ENCODE measurements at places on chromosomes 7 and 10.

DNA sequence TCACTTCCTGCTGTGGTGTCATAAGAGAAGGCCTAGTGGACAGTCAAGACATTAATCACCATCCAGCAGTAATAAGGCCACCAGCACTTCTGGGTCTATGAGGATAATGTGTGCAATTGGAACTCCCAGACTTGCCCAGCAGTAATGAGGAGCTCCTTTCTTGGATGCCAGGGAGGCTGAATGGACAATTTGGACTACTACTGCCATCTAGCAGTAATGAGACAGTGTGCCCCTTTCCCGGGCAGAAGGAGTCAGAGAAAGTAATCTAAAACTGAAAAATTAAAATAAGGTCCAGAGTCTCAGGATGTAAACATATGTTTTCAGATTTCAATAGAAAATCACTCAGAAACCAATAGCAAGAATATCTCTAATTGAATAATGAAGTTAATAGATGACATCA, 400.4 kb downstream of the CDC14C start:
- DNase-seq = no peak

GRCh38 chr7:54485044-54485443, 57.1 kb upstream of the VSTM2A start:
- no peak for DNase-seq

DNA sequence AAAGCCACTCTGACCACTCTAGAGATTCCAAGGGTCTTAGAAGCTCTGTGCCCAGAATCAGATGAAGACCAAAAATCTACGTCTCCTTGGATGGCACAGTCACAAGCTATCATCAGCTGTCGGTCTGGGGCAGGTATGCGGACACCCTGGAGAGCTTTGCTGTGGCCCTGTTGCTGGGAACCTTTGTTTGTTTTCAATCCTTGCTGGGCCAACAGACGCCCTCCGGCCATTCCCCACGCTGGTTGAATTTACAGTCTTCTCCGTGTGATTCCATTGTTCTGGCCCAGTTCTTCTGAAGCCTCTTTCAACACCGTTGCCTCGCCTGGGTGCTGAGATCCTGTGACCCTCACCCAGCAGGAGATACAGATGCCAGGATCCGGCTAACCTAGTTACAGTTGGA, 149.4 kb upstream of the PFKP start:
- no peak for DNase-seq

DNA sequence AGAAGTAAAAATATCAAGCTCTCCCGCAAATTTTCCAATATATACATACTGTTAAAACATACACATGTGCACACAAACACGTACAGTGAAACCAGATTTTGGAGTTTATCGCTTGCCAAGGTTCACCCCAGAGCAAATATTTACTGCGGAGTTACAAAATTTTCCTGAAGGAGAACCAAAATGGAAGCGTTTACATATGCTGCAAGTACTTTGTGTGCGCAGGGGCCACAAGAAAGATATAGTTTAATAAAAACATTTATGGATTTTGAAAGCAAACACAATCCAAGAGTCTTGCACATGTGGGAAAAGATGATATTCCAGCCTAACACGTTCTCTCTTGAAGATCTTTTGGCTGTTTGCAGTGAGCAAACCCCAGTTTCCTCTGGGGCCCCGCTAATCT, 301.3 kb upstream of the NFE2L3 start:
- no peak for DNase-seq

- DNase-seq = no peak
Observed at GRCh38 chr7:74479961-74480829, 26.5 kb downstream of the GTF2IRD1 start.

DNA sequence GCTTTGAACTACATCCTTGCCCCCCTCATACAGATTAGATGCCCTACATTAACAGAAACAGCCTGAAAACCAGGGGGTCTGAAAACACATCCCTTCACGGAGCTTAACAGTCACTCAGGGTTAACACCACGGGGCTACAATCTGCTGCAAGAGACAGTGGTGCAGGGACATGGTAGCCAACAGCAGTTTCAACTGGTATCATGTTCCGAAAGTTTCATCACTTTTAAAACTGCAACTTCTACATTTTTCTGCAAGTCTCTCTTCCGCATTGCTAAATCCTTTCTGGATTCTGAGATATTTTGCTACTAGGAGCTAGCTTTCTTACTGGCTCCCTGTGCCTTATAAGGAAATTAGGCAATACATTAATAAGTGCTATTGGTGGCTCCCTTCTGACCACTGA, 92.6 kb downstream of the JAZF1 start:
- no peak for DNase-seq

GRCh38 chr7:27361522-27361921, 118.9 kb downstream of the EVX1 start:
- DNase-seq = no peak

- DNase-seq = no peak
Observed at GRCh38 chr7:147992698-147993097, 597.9 kb upstream of the C7orf33 start.

GRCh38 chr7:112529521-112529920, 48.7 kb downstream of the LSMEM1 start:
- DNase-seq = no peak

DNA sequence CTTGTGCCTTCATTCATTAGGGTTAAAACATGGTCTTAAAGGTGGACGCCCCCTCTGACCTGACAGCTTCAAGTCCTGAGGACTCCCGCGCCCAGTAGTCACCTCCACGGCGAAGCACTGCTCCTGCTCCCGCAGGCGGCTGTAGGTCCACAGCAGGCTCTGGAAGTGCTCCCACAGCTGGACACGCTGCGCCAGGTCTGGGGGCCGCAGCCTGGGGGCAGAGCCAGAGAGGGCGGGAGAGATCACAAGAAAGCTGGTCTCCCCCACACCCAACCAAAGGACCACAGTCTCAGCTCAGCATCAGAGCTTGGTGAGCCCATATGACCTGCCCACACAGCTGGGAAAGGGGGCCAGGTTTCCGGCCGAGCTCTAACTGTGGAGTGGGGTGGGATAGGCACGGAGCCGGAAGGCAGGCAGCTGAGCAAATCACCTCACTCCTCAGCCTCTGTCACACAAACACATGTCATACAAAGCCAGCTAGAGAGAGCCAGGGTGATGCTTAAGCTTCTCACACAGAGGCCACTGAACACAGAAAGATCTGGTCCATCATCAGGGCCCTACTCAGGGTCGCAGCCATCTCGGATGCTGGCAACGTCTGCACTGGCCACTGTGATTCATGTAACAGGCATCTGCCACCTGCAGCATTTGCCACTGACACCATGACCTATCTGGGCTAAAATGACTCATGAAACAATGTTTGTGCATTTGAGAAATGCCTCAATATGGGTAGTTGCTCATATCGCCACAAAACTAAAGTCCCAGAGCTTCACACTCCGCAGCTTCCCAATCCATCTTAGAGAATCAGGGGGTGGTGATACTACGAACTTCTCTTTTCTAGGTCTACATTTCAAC, 12.6 kb downstream of the HPS1 start:
- no peak for DNase-seq

- DNase-seq = no peak
Observed at GRCh38 chr7:91720260-91720937, 160.1 kb downstream of the MTERF1 start.

- no peak for DNase-seq
Observed at GRCh38 chr7:50827281-50827680, 44.6 kb upstream of the GRB10 start.

- no peak for DNase-seq
Observed at GRCh38 chr10:80536361-80536835, 1.3 kb upstream of the SH2D4B start.

- no peak for DNase-seq
Observed at GRCh38 chr10:35585903-35586535, 19.1 kb upstream of the GJD4 start.

- no peak for DNase-seq
Observed at GRCh38 chr7:45343746-45344145, 186.2 kb downstream of the RAMP3 start.

GRCh38 chr10:89857431-89858042, 156.1 kb downstream of the KIF20B start:
- DNase-seq = no peak

DNA sequence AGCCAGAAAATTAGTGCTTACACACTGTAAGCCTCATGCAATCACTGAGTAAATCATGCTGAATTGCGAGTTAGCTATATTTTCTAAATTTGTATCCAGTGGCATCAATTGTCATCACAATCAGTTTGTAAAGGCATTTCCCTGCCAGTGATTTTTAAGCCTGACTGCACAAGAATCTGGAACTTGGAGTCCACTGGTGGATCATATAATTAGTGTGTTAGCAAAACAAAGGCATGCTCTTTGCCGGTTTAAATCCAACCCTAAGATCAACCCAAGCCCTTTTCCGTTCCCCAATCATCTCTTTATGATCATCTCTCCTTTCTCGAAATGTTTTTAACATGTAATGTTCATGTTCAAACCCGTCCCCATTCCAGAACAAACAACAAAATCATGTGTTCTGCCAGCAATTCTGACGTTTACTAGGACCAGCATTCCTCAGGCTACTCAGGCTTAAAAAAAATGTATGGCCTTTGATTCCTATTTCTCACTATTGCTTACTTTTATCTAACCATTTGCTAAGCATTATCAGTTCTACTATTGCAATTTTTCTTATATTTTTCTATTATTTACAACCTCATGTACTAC, 649.2 kb downstream of the SORCS1 start:
- DNase-seq = no peak

DNA sequence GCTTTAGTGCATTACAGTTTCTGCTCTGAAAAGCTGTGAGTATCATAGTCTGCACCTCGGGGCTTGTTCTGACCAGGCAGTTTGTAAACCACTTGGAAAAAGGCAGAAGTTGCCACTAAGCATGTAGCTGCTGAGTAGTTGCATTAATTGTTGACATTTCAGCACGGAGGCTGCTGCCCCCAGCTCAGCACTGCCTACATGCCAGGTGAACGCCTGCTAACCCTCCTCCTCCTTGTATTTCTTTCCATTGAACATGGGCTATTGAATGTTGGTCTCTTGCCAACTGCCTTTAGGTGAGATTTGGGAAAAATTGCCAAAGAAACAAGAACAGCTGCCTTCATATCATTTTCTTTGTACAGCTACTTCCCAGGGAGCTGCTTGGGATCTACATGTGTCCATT, 164.2 kb downstream of the RAPGEF5 start:
- no peak for DNase-seq

GRCh38 chr7:30057741-30058140, 29.5 kb downstream of the PLEKHA8 start:
- no peak for DNase-seq

DNA sequence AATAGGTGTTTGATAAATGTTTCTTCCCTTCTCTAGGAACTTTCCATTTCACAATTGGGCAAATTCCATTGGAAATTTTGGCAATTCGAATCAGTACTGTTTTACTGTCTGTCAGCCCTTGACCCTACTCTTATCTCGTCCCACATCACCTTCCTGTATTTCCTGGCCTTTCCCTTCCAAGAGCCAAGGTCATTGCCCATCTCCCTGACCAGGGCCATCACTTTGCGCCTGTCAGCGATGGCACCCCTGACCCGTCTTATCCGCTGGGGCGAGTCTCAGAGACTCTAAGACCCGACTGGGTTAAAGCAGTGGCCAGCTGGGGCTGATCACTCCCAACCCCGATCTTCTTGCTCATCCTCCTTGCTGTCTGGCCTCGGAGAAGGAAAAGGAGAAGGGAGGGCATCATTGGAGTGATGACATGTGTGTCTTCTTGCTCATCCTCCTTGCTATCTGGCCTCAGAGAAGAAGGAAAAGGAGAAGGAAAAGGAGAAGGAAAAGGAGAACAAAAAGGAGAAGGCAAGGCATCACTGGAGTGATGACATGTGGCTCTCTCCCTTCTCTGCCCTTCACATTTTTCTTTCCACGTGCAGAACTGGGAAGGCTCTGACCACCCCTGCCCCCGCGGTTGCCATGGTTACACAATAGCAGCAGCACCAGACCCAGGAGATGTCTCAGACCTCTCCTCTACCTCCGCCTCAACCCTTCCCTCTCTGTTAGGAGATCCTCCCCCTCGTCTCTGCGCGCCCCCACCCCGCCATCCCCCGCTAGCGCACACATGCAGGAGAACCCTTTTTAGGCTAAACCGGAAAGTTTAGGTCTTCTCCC, 2.0 kb downstream of the SEMA3D start:
- no peak for DNase-seq

DNA sequence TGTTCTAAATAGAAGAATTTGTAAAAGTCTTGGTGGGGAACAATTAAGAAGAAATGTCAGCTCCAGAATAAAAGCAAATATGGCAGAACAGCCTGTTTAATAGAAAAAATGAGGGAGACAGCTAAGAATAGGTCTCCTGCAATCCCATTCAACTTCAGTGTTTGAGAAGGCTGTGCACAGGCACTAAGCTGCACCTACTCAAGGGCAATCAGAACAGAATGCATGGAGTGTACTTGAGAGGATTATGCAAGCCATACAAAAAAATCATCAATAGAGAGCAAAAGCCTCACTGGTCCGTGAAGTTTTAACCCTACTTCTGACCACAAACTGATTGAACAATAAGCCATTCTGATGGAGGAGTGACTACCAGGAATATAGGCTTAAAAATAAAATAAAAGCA, 690.7 kb upstream of the PCDH15 start:
- DNase-seq = no peak

DNA sequence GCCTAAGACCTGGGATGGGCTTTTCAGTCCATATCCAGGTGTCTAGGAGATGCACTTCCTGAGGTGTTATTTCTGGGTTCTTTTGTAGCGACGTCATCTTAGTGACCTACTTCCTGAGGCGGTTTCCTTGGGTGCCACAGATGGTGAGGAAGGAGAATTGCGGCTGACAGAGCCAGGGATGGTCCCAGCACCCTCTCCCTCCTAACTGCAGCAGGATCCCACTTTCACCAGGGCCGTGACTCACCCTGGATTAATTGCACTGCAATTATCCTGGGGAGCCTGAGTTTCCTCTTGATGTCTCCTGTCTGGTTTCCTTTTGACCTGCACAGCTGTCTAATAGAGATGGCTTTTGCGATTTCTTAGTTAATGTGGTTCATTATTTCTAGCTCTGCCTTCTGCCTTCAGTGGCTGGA, 271.7 kb downstream of the TCF7L2 start:
- no peak for DNase-seq

GRCh38 chr10:110932505-110933180, 13.2 kb downstream of the SHOC2 start:
- no peak for DNase-seq

- no peak for DNase-seq
Observed at GRCh38 chr7:131895541-131896164, 339.2 kb upstream of the PODXL start.

- DNase-seq = no peak
Observed at GRCh38 chr7:116782177-116782711, 80.1 kb upstream of the CAPZA2 start.
